ENCODE measurements at places on chromosomes 7 and 10.

- no peak for DNase-seq
Observed at GRCh38 chr10:118913825-118914224, 115.7 kb upstream of the NANOS1 start.

GRCh38 chr10:73649876-73650536 lies 5.8 kb downstream of the SYNPO2L start:
- DNase-seq = no peak

- DNase-seq = no peak
Observed at GRCh38 chr10:123795196-123795780, 96.3 kb downstream of the CPXM2 start.

DNA sequence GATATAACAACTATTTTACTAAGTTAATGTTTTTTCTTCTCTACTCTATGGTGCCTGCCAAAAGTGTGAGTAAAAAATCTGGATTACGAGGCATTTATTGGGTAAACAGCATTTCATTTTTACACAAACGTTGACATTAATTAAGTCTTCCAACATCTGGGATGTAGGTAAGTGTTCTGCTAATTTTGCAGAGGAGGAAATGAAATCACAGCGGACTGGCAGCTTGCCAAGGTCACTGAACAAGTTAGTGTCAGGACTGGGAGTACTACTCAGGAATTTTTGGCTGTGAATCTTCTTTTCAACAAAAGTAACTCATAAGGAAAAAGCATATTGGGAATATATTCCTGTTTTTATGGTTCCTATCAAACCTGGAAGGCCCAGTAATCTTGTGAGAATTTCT lies 612.1 kb upstream of the FZD8 start:
- no peak for DNase-seq

DNA sequence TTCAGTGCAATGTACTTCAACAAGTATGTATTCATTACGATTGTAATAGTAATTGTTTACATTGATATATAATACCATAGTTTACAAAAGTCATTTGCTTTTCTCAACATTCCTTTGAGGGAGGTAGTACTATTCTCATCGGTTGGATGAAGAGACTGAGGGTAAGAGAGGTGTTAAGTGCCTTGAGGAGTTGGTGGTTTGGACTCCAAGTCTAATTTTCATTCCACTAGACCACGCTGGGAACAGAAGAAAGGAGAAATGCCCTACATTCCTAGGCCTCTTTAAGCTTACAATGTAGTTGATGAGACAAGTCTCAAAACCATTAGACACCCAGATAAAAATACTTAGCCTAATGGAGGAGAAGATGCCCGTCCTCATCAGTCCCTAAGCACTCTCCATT lies 28.6 kb downstream of the CDK1 start:
- no peak for DNase-seq

DNA sequence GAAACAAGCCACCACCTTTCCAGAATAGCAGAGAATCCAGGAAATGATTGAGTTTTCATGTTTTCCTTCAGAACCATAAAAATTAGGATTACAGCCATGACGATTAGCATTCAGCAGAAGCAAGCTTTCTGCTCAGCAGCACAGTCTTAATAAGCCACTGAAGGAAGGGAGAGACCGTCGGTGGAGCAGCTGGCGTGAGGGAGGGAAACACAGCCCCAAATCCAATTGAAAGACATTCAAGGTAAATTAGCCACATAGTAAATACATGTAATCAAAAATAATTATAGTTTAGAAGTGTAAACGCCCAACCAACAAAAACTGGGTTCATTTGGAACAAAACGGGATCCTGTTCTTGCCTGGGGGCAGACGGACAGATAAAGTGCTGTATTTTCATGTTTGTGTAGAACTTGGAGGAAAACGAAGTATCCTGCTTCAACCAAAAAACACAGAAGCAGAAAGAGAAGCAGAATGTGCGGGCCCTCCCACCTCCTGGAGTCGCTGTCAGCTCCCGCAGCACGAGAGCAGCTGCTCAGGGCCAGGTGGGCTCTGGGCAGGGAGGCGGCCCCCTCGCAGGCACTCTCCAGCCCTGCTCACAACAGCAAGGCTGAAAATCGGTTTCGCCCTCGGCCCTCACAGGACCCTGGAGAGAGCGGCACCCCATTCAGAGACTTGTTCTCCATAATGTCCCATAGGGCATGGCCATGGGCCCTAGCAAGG lies 84.9 kb downstream of the TCERG1L start:
- DNase-seq = peak; percentile 93

- peak; percentile 43 for DNase-seq
Observed at GRCh38 chr7:77425101-77426051, 9.2 kb upstream of the GSAP start.

DNA sequence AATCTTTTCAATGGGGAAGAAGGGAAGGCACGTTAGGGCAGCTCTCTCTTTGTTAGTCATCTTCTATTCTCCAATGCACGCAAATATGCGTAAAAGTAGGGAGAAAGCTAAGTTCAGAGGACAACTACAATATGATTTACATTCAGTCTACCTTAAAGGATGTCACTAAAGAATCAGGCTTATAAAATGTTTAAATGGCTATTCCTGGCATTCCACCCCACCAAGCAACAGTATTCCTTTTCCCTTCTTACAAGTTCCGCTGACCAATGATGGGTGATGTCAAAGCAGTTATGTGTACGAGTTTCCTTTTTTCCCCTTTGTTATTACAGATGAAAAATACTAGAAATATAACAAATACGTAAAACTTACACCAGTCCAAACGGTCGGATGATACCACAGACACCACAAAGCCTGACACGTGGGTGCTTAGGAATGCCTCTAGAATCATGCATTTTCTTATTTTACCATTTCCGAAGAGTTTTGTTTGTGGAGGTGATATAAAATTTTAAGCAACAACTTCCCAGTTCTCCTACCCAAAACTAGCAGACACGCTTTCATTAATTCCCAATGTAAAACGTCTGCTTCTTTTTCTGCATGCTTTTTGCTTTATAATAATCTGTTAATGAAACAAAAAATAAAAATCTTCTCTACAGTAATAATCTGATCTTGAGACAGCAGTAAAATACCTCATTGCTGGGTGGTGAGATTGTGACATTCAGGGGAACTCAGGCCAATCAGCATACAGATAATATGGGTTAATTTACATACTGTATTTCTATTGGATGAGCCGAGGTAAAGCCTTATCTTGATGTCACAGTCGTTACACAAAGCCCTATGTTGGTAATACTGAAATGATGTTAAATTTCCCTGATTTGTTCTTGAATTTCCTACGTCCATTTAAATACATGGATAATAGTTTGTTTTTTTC lies 708 bp upstream of the GPR85 start:
- DNase-seq = peak; percentile 24

DNA sequence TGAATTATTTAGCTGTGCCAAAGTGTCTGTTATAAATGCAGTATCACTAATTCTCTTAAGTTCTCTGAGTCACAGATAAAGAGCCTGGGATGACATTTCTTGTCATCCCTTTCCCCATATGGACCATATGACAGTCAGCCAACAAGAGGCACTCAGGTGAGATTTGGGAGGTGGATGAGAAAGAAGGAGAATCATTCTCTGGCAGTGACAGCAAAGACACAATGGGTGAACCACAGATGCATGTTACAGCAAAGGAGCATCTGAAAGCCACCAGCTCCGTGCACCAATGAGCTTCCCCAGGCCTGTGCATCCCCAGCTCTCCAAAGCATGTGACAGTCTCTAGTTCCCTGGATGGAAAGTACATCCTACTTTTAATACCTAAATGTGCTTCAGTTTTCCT lies 10.8 kb downstream of the GIMAP6 start:
- no peak for DNase-seq

GRCh38 chr7:11315666-11316258 lies 342.1 kb downstream of the PHF14 start:
- DNase-seq = no peak

DNA sequence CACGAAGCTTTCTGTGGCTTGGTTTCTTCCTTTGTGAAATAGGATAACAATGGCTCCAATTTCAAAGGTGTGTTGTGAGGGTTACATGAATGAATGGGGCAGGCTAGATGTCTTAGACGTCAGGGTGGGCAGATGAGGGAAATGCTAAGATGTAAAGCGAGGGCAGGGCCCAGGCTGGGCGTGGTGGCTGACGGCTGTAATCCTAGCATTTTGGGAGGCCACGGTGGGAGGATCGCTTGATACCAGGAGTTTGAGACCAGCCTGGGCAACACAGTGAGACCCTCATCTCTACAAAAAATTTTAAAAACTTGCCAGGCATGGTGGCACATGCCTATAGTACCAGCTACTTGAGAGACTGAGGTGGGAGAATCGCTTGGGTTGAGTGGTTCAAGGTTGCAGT lies 607.7 kb upstream of the FOXK1 start:
- DNase-seq = no peak

DNA sequence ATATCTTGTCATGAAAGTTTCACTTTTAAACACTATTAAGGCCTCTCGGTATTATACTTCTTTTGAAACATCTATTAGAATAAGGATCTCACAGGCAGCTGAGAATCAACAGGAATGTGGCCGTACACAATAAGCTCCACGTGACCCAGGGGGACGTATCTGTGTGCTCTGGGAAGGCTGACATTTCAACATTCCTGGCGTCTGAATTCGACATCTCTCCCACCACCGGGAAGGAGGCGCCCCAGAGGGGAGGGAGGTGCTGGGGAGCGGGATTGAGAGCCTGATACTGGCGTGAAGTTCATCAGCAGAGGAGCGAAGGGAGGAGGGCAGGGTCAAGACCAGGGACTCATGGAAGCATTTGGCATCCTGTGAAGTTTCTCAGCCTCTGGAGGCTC lies 401.3 kb downstream of the DNAJB6 start:
- no peak for DNase-seq

- peak; percentile 1 for DNase-seq
Observed at GRCh38 chr7:40760987-40761386, 626.2 kb downstream of the SUGCT start.

GRCh38 chr10:2925631-2926030 lies 141.7 kb upstream of the PFKP start:
- no peak for DNase-seq

DNA sequence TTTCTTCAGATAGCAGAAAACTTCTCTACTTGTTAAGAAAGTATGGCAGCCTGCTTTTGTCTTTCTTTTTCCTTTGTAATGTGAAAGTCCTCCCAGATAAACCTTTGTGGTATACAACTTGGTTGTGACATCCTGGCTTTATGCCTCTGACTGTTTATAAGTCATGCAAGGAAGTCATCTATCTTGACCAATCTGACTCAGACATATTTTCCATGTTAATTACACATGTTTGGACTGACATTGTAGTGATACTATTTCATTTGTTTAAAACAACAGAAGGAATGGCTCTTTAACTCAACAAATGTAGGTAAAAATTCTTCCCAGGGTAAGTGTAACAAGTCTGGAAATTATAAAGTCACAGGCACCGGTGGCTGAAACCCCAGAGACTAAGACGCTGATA lies 341.6 kb upstream of the MEOX2 start:
- no peak for DNase-seq

GRCh38 chr7:74709880-74710671 lies 52.6 kb downstream of the GTF2I start:
- no peak for DNase-seq

DNA sequence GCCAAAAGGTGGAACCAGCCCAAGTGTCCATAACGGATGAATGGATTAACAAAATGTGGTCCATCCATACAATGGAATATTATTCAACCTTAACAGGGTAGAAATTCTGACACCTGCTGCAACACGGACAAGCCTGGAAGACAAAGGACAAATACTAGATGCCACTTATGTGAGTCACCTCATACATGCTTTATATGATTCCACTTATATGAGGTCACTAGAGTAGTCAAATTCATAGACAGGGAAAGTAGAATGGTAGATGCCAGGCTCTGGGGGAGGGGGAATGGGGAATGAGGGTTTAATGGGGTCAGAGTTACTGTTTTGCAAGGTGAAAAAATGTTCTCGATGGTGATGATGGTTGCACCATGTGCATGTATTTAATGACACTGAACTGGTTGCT lies 34.0 kb upstream of the CYTH3 start:
- peak; percentile 13 for DNase-seq

DNA sequence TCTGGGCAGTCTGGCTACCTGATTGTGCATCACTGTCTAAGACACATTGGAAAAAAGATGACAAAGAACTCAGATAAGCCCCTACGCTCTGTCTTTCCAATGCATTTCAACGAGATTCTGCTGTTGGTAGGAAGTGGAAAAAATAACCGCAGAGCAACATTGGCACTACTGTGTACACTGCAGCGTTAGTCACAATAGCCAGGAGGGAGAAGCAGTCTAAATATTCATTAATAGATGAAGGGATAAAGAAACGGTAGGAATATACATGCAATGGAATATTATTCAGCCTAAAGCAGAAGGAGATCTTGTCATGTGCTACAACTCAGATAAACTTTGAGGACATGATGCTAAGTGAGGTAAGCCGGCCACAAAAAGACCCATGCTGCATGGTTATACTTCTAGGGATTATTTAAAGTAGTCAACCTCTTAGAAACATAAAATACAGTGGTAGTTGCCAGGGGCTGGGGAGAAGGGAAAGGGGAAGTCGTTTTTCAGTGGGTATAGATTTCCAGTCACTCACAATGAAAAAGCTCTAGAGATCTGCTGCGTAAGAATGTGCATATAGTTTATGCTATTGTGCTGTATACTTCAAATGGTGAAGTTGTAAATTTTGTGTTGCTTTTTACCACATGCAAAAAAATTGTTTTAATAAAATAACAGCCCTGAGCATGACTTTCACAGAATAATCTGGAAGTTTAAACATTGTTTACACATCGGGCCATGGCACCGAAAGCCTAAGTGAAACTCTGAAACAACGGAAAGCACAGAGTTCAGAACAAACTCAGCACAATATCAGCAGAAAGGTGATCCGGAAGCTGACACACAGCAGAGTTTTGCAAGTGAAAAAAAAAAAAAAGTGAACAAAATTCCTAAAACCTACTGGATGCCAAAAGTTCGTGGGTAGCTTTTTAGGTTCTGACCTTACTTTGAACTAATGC lies 40.1 kb downstream of the ELMO1 start:
- no peak for DNase-seq

GRCh38 chr10:80163741-80164341 lies 31.3 kb downstream of the PLAC9 start:
- no peak for DNase-seq

GRCh38 chr7:5421714-5422395 lies 1.8 kb downstream of the TNRC18 start:
- DNase-seq = peak; percentile 39

DNA sequence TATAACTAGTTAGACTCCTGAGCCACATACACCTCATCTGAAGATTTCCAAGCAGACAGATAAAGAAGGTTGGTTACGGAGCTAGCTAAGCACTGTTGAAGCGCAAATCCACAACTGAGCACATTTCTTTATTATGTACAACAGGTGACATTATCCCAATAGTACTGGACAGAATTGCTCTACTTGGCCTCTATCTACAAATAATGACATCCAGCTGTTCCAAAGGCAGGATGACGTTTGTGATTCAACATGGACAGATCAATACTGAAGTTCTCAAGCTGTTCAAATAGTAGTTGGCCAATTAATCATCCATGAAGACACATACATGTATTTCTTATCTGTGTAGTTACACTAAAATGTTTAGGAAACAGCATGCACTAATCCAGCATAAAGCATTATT lies 101.0 kb downstream of the UBE2H start:
- peak; percentile 94 for DNase-seq

DNA sequence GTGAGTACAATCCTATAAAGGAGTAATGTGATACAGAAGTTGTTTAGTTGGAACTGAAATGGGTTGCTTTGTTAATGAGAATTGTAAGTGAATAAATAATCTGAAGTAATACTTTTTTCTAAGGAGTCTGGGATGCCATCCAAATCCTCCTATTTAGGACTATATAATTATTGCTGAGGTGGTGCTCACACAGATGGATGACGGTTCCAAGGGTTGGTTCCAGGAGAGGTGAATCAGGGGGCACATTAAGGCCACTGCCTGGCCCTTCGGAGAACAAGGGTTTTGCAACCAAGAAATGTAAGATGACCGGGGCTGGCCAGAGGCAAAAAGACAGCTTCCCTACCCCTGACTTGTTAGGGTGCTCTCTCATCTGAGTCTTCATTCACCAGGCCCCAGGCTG lies 352.7 kb downstream of the PHTF2 start:
- no peak for DNase-seq

All from NCI-H146 (cell line).